ENCODE measurements at places on chromosomes 13 and 19.

GRCh38 chr13:23950736-23951510 is 53.6 kb upstream of the C1QTNF9B start:
- DNase-seq: no peak

- DNase-seq: no peak
Measured at GRCh38 chr19:48760504-48761205, 5.3 kb downstream of the FGF21 start.

- peak; percentile 55 for DNase-seq
Measured at GRCh38 chr13:24063281-24063877, 97.1 kb upstream of the SPATA13 start.

GRCh38 chr13:89214185-89214584 is 1543.0 kb downstream of the SLITRK5 start:
- DNase-seq: no peak

DNA sequence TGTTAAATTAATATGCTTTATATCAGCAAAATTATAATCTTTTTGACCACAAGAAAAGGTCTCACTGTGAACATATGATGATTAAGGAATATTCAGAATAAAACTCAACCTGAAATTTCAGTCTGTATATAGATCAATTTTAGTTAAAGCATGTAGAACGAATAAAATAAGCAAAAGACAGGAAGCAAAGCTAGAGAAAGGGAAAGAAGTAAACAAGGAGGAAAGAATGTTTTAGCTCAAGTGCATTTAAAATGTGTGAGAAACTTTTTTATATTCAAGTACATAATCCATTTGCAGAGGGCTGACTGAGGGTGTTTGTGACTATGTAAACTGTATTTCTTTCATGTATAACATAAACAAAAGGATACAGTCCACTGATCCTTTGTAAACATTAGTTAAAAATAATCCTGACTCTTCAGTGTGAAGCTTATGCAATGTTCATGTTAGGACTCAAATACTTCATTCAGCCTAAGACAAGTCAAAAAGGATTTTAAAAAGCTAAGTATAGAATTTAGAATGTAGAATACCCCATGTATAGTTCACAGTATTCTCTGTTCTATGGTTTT is 472.1 kb downstream of the DIAPH3 start:
- no peak for DNase-seq

GRCh38 chr19:57302020-57302465 is 18.2 kb upstream of the ZNF543 start:
- DNase-seq: no peak

GRCh38 chr13:110301606-110302553 is 5.1 kb downstream of the COL4A1 start:
- no peak for DNase-seq

DNA sequence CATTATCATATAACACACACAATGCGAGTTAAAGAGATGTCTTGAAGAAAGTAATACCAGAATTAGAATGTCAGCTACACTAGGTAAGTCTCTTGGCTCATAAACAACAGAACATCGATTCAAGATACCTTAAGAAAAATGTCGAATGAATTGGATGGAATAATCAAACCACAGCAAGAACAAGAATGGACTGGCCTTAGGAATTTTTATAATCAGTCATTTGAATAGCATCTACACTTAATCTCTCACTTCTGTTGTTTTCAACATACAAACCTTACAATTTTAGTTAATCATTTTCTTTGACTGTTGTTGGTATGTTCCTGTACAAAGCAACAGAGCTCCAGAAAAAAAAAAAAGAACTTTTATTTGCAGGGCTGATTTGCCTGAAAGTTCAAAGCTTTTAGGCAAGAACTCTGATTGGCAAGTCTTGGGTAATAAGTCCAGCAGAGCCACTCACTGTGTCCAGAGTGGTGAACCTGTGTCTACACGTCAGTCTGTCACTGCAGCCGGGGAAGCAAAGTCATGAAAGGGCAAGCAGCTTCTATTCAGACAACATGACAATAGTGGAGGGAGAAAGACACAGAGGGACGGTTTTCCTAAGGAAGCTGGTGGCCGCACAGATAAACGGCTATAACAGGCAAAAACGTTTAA is 1026.1 kb upstream of the MIR17HG start:
- DNase-seq: no peak

DNA sequence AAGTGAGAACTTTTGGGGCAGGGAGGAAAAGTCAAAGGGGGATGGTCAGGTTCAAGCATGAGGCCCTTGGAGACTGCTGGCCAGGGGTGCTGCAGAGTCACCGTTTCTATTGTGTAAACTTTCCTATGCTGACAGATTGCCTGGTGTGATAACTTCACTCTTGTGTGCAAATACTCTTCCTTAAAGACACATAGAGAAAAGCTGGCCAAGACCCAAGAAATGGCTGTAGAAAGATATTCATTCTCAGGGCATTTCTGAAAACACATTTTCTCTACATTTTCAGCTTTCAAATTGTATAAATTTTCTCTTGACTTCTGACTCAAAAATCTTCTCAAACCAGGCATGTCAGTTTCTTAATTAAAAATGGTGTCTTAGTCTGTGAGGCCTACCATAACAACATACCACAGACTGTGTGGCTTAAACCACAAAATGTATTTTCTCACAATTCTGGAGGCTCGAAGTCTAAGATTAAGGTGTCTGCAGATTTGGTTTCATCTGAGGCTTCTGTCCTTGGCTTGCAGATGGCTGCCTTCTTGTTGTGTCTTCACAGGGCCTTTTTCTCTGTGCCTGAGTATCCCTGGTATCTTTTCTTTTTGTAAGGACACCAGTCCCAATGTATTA is 304.5 kb downstream of the KCNRG start:
- no peak for DNase-seq

Data from testis (tissue), 5 donors.